ENCODE measurements at places on chromosomes 13 and 19. TPM values are rescaled to one million over a fixed set of nuclear protein-coding genes. Genes with fewer than 3 reads are reported as not detected.

The NLRP11 gene
- total RNA-seq, result not detected

The KLK14 gene
- not detected for total RNA-seq

The OR7C1 gene
- not detected for total RNA-seq

DNA sequence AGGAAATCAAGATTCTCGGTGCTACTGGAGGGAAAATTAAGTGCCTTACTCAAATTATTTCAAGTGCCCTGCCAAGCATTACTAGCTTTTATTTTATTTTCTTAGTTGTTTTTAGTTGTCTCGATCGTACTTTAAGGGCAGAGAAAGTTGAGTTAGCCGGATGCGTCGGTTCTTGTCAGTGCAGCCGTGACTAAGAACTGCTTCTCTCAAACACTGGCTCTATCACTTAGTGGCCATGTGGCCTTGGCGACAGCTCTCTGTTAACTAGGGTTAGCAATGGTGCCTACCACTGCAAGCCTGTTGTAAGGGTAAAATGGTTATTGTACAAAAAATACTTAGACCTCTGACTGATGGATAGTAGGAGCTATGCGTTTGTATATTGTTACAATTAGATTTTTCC lies 227.8 kb downstream of the KATNAL1 start:
- no peak for DNase-seq
- H3K4me1 ChIP-seq, result no peaks in the 10 kb centered on the region
- no peaks in the 10 kb centered on the region for H3K36me3 ChIP-seq
- H3K27me3 ChIP-seq, result no peaks in the 10 kb centered on the region
- H3K27ac ChIP-seq, result no peak overlapping the region
- H3K4me3 ChIP-seq, result no peak overlapping the region

DNA sequence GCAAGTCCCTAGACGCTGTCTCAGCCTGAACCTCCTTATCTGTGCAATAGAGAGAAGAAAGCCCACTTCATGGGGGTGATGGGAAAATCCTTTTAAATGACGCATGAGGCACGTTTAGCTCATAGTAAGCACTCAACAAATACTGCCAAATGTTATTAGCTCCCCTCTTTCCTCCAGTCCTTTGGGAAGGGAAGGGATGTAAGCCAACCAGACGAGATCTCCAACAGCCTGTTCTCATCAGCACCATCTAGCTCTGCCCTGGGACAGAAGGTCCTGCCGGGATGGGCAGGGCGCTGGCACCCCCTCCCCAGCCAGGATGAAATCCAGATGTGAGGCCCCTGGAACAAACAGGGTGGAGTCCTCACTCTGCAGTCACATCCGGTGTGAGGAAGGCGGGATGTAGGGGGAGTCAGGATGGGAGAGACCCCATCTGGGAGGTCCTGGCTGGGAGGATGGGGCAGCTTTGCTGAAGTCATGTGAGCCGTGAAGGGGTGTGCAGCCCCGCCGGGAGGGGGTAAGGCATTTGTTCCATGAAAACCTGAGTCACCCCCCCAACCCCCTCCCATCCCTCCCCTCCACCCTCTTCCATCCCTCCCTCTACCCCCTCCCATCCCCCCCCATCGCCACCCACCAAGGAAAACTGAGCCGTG lies 4.6 kb downstream of the S1PR2 start:
- H3K27me3 ChIP-seq, result no peaks in the 10 kb centered on the region
- peak overlapping the region; percentile 66 for H3K27ac ChIP-seq
- peak; percentile 74 for DNase-seq
- no peak overlapping the region for H3K4me3 ChIP-seq

DNA sequence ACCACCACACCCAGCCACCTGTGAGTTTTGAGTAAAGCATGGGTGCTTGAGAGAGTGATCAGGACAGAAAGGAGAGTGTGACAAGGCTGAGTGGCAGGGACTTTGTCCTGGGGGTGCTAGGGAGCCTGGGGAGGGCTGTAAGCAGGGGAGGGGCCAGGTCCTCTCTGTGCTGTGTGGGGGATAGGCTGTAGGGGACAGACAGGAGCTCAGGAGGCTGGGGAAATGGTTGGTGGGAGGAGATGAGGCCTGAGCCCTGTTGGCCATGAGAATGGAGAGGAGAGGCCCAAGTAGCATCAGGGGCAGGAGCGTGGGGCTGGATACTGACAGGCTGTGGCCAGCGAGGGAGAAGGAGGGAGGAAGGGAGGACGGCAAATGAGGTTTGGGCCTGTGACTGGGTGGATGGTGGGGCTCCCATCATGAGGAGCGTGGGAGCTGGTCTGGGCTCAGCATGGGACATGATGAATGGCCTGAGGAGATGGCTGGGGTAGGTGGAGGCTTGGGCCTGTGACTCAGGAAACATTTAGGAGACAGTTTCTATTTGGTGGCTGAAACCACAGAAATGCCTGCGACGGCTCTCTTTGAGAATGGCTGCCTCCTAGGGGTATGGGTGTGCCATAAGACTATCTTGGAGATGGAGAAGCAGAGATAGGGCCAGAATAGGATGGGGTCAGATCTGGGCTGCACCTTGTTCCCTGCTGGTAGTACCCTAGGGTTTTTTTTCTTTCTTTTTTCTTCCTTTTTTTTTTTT lies 25.0 kb downstream of the GRIN2D start:
- peaks cover 17% of the 10 kb centered on the region for H3K4me1 ChIP-seq
- no peak for DNase-seq
- H3K36me3 ChIP-seq, result no peaks in the 10 kb centered on the region
- no peaks in the 10 kb centered on the region for H3K27me3 ChIP-seq
- H3K27ac ChIP-seq, result no peak overlapping the region
- no peak overlapping the region for H3K4me3 ChIP-seq

DNA sequence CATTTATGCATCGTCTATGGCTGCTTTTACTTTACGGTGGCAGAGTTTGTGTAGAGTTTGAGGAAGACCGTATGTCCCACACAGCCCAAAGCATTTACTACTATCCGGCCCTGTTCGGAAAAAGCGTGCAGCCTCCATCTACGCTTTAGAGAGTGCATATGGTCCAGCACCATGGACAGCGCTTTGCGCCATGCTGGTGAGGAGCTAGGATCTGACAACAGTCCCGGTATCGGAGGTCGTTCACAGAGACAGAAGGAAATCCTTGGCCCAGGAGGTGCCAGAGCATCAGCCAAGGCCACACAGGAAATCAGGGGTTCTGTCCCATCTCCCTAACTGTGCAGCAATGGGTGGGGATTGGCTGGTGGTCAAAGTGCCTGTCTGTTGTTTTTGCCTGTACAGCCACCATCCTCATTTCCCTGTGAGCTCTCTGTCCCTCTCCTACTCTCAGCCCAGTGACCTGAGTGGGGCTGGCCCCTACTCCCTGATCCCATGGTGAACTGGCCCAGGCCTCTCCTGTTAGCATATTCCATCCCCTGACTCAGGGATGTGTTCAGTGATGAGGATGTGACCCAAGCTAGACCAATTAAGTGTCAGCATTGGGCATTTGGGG lies 16.2 kb upstream of the PRODH2 start:
- DNase-seq, result no peak
- H3K27ac ChIP-seq, result no peak overlapping the region
- H3K4me1 ChIP-seq, result no peaks in the 10 kb centered on the region

GRCh38 chr19:42037649-42038048 lies 32.4 kb downstream of the GRIK5 start:
- no peaks in the 10 kb centered on the region for H3K36me3 ChIP-seq
- no peak for DNase-seq
- H3K27ac ChIP-seq, result no peak overlapping the region
- H3K4me3 ChIP-seq, result no peak overlapping the region

- peaks cover 6% of the 10 kb centered on the region for H3K4me1 ChIP-seq
- no peaks in the 10 kb centered on the region for H3K27me3 ChIP-seq
- no peaks in the 10 kb centered on the region for H3K36me3 ChIP-seq
- H3K4me3 ChIP-seq, result peak overlapping the region; percentile 84
These were observed 751 bp downstream of the ZNF584 start for GRCh38 chr19:58409010-58409790.

DNA sequence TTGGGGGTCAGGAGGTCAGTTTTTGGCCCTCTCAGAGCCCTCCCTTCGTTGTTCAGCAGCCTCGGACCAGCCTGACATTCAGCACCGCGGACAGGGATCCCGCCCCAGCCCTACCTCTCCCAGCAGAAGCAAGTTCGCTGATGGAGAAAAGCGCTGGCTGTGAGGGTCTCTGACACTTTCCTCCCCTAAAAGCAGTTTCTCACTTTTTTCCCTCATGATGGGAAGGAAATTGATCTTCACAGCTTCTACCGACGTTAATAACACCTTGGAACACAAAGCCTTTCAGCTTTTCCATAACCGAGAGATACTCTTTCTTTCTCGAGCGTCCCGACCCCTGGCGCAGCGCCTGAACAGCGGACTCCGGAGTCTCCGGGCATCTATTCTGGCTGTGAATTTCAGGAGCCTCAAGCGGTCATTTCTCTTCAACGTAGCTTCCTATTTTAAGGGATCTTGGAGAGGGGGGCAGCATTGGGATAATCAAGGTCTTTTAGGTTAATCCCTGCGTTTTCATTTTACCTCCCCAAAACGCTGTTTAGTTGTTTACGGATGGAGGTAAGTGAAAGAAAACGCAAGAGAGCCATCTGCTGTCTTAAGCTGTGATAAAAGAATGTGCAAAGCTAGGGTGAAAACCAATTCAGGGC lies 467.2 kb downstream of the ITGBL1 start:
- no peak for DNase-seq
- H3K27ac ChIP-seq, result no peak overlapping the region
- peaks cover 24% of the 10 kb centered on the region for H3K27me3 ChIP-seq
- H3K36me3 ChIP-seq, result no peaks in the 10 kb centered on the region
- no peaks in the 10 kb centered on the region for H3K4me1 ChIP-seq

GRCh38 chr19:54063350-54064116 lies at the start of gene VSTM1:
TSS of gene VSTM1 (minus strand) at chr19:54063897. CDS start at chr19:54063777, 120 bp downstream.
- H3K27ac ChIP-seq, result no peak within 1 kb of the TSS
- H3K27me3 ChIP-seq, result no peaks in the 10 kb centered on the region
- DNase-seq, result no peak
- no peaks in the 10 kb centered on the region for H3K4me1 ChIP-seq

DNA sequence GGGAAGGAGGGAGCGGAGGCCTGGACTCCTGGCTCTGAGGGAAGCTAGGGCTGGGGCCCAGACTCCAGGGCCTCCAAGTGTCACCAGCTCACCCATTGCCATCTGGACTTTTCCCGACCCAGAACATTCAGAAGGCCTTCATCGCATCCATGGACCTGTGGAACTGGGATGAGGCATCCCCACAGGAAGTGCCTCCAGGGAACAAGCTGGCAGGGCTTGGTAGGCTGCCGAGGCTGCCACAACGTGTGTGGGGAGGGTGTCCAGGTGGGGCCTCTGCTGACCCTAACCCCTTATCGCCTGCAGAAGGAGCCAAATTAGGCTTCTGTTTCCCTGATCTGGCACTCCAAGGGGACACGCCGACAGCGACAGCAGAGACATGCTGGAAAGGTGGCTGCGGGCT lies 767 bp downstream of the ETV2 start:
- H3K27me3 ChIP-seq, result no peaks in the 10 kb centered on the region
- peaks cover 17% of the 10 kb centered on the region for H3K4me1 ChIP-seq
- H3K36me3 ChIP-seq, result no peaks in the 10 kb centered on the region
- no peak overlapping the region for H3K27ac ChIP-seq
- no peak for DNase-seq
